GM04504 (cell line): ENCODE measurements at places on chromosomes 1 and 21.

GRCh38 chr1:177301425-177302124, 130.8 kb downstream of the BRINP2 start:
- DNase-seq = no peak

- no peak for DNase-seq
Observed at GRCh38 chr1:94884507-94884906, 42.4 kb downstream of the CNN3 start.

DNA sequence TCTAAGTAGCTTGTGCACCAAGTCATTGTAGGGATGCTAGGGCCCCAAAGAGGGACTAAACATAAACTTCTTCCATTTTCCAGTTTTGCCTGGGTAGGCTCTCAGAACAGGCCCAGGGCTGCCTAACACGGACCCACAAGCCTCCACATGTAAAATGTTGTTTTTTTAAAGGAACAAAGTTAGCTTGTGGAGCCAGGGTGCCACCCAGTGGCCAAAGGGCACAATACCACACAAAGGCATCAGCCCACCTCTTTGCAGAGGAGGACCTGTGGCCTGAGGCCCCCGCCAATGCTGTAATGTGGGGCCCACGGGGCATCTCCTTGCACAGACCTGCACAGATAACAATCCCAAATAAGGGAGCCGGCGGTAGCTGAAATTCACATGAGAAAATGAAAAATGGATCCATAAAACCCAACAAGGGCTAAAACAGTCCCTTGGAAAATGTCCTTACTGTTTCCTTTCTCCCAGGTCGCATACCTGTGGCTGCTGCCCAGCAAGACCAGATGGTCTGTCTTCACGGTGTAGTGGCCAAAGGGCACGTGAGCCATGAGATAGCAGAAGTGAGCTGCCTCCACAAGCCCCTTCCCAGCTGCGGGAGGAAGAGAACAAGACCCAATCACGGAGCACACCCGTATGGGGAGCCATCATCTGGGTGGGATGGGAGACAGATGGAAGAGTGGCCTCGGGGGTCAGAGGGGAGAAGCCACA, 23.8 kb downstream of the SEC16B start:
- no peak for DNase-seq

- DNase-seq = no peak
Observed at GRCh38 chr1:11374748-11375110, 101.7 kb downstream of the UBIAD1 start.

DNA sequence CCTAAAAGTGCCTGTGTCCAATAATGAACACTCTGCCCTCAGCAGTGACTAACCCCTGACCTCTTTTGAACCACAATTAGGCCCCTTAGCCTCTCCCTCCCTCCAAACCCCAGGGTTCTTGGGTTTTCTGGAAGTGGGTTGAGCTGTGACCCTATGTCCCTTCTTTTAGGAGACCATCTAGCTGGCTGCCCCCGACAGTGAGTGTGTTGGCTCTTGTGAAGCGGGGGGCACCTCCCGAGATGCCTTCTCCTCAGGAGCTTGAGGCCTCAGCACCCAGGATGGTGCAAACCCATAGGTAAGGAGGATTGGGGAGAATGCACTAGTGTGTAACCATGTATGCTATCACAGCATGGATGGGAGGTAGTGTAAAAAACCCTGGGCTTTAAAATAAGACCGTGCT, 7.3 kb downstream of the RUSC1 start:
- no peak for DNase-seq

GRCh38 chr1:62687421-62687902, 724 bp downstream of the DOCK7 start:
- no peak for DNase-seq

DNA sequence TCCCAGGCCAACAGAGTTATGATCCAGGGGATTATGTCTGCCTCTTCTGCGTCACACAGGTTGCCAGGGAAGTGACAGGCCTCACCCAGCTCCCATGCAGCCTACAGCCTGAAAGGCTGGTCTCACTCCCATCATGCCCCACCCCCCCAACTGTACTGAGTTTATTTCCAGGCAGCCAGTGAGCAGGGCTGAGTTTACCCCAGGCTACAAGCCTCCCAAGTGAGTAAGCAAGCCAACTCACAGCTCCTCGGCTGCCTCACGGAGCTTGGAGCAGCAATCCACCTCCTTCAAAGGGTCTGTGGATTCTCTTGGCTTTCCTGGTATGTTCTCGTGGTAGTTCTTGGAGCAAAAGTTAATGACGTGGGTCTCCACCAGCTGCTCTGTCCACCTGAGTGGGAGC, 1147.6 kb upstream of the ADGRL4 start:
- DNase-seq = no peak

GRCh38 chr1:216682752-216683151, 40.5 kb downstream of the ESRRG start:
- no peak for DNase-seq

- DNase-seq = no peak
Observed at GRCh38 chr21:35048706-35049617, at the start of gene RUNX1. Gene RUNX1, minus strand, starts transcription at chr21:35049302.

GRCh38 chr1:66773227-66773626, 21.0 kb downstream of the DYNLT5 start:
- no peak for DNase-seq

DNA sequence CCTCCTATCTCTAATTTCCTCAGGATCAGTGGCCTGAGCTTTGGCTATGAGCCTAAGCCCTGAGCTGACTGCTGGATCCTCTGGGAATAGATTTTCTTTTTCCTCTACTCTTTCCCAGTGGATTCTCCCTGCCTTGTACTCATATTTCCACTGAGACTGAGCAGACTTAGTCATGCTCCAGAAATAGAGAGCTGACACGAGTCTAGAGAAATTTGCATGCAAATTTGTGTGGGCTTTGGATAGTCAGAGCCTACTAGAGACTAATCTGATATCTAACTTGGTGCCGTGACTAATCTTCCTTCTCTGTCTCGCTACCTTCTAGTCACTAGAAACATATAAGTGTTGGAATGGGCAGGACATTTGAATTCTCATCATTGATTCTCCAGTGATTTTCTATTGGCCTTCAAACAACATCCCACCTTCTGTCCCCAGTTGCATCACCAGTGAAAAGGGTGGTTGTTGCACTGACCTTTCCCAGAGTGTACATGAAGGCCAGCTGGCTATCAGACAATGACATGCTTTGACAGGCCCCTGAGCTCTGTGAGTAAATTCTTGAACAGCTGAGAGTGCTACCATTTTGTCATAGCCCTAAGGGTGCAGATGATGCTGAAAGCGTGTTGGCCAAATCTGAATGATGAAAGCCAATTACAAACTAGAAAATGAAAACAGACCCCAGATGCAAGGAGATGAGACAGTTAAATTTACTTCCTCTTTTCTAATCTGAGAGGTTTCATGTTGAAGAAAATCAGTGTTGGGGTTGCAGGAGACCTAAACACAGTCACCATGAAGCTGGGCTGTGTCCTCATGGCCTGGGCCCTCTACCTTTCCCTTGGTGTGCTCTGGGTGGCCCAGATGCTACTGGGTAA, at the start of gene FCRLA:
TSS of gene FCRLA (plus strand) at position 748 of the 866 bp plus-strand sequence. CDS start at position 784, 36 bp downstream.
- DNase-seq = peak; percentile 89

DNA sequence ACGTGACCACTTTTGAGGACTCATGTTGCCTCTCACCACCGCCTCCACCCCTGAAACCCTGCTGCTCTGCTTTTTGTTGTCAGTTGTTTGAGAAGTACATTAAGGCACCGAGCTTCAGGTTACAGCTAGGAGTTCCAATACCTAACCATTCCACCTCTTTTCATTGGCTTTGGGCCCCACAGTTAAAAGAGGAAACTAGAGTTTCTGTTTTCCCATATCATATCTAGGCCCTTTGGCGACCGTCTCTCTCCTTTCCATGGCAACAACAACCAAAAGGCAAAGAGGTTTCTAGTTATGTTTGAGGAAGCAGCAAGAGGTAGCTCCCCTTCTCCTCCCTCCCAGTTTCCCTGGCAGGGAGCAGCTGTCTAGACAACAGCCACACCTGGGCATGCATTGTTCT, 5.9 kb downstream of the ANKRD35 start:
- no peak for DNase-seq

DNA sequence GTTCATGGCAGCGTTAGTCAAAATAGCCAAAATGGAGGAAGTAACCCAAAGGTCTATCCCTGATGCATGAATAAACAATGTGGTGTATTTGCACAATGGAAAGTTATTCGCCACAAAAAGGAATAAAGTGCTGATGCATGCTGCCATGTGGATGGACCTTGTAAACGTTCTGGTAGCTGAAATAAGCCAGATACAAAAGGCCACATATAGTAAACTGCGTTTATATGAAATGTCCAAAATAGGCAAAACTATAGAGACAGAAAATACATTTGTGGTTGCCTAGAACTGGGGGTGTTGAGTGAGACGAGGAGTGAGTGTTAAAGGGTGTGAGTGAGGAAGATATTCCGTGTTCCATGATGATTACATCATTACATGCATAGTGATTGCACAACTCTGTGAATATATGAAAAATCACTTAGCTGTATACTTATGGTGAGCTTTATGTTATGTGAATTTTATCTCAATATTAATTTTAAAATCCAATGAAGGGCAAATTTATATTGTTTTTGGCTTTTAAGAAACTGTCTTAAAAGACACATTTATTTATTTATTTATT, 321.3 kb downstream of the KIF26B start:
- DNase-seq = no peak

DNA sequence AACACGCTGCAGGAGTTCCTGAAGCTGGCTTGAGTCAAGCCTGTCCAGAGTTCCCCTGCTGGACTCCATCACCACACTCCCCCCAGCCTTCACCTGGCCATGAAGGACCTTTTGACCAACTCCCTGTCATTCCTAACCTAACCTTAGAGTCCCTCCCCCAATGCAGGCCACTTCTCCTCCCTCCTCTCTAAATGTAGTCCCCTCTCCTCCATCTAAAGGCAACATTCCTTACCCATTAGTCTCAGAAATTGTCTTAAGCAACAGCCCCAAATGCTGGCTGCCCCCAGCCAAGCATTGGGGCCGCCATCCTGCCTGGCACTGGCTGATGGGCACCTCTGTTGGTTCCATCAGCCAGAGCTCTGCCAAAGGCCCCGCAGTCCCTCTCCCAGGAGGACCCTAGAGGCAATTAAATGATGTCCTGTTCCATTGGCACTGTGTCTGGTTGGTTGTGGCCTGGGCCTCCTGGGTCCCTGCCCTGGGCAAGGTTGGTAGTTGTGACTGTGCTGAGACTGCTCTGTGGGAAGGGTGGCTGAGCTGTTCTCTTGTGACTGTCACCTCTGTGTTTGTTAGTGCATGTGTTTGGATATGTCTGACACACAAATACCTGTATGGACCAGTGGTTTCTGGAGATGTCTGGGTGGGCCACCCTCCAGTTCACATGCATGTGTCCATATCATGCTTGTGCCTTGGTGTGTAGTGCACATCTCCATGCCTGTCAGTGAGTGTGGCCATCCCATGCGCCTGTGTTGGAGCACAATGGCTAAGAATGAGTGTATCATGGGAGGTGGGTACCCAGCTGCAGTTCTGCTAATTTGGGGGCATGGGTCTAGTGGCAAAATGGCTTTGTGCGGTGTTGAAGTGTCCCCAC, 1.4 kb downstream of the SH3BGRL3 start:
- DNase-seq = no peak

DNA sequence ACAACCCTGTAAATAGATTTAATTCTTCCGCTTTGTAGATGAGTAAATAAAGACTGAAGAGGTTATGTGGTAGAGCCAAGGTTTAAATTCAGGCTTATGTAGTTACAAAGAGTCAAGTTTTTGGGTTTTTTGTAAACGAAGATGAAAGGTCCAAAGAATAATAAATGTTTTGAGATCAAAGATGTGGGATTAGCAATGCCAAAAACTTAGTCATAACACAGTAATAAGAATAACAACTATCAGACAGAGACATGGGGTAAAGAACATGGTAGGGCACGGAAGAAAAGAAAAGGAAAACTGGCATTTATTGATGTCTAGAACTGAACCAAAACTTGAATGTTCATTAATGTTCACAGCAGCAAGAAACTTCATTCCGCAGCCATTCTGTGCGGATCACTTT, 42.9 kb downstream of the EXTL2 start:
- DNase-seq = no peak

DNA sequence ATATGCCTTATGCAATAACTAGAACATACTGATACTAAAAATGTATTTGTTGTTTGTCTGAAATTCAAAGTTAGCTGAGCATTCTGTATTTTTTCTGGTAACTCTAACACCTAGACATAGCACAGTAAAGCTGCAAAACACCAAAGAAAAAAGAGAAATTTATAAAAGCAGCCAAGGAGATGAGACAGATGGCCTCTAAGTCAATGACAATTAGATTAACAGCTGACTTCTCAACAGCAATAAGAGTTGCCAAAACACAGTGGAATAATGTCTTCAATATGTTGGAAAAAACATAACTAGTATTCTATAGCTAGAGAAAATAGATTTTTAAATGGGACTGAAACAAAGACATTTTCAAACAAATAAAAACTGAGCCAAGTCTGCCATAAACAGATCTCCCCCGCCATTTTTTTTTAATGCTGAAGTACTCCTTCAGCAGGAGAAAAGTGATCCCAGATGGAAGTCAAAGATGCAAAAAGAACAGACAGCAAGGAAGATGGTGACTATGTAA, 81.3 kb downstream of the SYF2 start:
- no peak for DNase-seq

GRCh38 chr1:7721940-7722669, 49.0 kb upstream of the VAMP3 start:
- DNase-seq = no peak

- DNase-seq = no peak
Observed at GRCh38 chr21:26849428-26850115, 4.4 kb upstream of the ADAMTS1 start.

DNA sequence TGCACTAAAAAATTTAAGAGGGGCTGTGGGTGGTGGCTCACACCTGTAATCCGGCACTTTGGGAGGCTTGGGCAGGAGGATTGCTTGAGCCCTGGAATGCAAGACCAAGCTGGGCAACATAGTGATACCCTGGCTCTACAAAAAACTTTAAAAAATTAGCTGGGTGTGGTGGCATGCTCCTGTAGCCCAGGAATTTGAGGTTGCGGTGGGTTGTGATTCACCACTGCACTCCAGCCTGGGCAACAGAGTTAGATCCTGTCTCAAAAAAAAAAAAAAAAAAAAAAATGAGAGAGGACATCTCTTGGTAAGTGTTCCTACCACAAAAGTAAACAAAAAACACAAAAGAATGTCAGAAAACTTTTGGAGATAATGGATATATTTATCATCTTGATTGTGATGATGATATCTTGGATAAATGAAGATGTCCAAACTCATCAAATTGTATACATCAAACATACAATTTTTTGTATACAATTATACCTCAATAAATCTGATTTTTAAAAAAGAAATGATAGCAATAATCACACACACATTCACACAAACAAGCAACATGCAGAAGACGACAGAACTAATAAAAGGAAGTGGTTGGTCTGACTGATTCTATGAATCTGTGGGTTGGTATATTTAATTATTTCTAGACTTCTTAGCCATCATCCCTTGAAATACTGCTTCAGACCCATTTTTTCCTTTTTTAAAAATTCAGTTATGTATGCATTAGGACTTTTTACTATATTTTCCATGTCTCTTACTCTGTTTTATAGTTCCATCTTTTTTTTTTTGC, 465.9 kb downstream of the PLA2G4A start:
- no peak for DNase-seq

DNA sequence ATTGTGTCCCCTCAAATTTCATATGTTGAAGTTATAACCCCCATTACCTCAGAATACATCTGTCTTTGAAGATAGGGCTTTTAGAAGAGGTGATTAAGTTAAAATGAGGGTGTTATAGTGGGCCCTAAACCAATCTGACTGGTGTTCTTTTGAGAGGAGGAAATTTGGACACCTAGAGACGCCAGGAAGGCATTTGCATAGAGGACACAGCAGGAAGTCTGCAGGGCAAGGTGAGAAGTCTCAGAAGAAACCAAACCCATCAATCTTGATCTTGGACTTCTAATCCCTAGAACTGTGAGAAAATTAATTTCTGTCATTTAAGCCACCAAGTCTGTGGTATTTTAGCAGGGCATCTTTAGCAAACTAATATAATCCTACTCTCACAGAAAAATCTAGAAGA, 13.0 kb downstream of the GOLPH3L start:
- no peak for DNase-seq
